NCI-H1417 treated with DMSO at 0.1 percent for 48 hours (cell line): ENCODE measurements at places on chromosomes 3 and 15.

DNA sequence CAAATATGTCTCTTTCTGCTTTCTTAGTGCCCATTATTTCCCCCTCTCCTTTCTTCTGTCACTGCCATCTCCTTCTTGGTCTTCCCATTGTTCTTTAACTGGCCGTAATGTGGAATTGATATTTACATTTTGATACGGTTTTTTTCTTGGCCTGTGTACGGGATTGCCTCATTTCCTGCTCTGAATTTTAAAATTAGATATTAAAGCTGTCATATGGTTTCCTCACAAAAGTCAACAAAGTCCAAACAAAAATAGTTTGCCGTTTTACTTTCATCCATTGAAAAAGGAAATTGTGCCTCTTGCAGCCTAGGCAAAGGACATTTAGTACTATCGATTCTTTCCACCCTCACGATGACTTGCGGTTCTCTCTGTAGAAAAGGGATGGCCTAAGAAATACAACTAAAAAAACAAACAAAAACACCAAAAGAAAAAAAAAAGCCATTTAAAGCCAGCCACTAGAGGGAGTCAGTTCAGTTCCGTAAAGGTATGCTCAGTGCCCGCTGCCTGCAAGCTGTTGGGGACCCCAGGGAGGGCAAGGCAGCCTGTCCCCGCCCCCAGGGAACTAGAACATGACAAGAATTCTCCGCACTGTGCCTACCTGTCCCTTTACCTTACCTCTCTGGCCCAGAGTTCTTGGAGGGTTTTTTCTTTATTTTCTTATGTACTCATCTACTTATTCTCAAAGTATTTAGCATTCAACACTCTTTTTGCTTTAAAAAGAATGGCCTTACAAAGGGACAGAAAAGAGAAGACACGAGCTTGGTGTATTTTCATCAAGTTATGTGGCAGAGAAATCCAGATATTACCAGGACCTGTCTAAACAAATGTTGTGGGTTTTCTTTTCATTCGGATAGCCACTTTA, 30.0 kb upstream of the NR2E3 start:
- DNase-seq, result no peak

DNA sequence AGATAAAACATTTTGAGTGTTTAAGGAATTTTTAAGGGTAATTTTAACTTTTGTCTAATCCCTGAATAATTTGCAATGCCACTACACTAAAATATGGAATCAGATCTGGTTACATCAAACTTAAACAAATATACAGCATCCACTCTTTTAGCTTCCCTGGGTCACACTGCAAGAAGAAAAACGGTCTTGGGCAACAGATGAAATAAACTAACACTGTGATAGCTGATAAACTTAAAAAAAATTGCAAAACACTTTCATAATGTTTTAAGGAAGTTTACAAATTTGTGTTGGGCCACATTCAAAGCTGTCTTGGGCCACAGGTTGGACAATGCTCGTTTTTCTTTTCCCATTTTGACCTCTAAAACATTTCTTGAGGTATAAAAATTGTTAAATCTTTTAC, 34.3 kb downstream of the CCDC66 start:
- no peak for DNase-seq

- DNase-seq, result no peak
Measured at GRCh38 chr3:43185274-43185982, 79.5 kb upstream of the POMGNT2 start.

GRCh38 chr15:85649372-85649771, 145.4 kb downstream of the KLHL25 start:
- DNase-seq, result no peak

- DNase-seq, result no peak
Measured at GRCh38 chr3:184261854-184262763, 756 bp upstream of the CAMK2N2 start.

DNA sequence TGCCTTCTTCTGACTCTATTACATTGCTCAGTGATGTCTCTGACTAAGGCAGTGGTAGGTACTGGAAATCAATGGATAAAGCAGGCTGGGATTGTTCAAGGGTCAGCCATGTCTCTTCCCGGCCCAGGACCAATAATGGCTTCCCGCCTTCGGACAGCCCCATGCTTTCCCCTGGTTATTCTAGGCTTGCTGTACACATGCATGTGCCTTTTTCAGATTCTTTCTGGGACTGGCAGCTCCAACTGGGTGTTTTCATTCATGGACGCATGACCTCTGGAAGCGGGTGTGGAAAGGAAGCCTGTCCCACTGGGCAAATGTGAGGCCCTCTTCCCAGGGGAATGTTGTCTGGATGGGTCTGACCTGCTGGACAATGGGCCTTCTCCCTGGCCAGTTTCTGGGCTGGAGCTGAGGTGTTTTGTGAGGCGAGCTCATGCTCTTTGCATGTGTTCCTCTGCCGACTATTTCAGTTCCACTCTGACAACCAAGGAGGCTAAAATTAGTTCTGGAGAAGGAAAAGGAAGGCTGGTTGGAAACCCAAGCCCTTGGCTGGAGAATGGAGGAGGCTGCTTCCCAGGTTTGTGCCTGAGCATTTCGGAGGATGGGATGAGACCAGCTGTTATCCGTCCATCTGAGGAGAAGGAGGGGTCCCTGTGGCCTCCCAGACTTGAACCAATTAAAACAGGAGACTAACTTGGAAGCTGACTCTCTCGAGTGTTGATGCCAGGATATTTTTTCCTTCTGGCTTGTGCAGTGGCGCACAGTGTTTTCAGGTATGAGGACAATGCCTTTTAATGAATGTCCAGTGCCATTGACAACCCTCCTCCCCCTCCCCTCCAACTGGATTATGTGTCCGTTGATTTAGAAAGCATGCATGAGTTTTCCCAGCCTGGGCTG, 6.9 kb downstream of the ACVR2B start:
- DNase-seq, result no peak

DNA sequence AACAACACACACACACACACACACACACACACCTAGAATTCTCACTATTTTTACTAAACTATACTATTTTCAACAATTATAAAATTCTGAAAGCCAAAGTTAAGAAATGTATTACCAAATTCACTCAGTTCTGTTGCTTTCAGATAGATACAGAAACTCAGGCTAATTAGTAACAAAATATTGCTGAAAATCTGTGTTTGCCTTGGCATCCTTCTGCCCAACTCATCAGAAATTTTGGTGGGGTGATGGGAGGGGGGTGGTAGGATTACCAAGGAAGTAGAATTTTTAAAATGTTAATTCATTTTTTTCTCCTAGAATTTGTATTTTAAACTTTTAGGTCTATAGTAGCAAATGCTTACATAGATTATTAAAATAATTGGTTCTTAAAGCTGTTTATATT, 2.7 kb upstream of the CPOX start:
- no peak for DNase-seq

- no peak for DNase-seq
Measured at GRCh38 chr3:173708191-173708590, 310.6 kb downstream of the NLGN1 start.

DNA sequence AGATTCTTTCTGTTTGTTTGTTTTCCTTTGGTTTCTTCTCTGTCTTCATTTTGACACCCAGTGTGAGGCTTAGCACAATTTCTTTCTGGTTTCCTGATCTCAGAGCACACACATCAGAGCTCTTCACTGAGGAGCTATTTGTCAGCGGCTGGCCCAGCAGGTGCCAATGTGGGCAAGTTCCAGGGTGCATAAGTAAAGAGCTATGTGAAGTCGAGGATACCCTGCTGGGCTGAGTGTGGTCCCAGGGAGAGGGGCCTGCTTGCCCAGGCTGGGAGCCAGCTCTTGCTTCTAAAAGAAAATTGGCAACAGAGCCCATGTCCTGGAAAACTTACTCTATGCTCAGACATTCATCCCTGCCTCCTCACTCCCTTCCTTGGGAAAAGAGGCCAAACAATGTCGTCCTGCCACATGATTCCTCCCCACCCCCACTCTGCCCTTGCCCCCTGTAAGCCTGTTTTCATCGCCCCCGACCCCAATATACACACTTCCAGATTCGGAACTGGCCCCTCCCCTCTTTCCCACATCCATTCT, 101.2 kb downstream of the ST8SIA2 start:
- DNase-seq, result no peak

DNA sequence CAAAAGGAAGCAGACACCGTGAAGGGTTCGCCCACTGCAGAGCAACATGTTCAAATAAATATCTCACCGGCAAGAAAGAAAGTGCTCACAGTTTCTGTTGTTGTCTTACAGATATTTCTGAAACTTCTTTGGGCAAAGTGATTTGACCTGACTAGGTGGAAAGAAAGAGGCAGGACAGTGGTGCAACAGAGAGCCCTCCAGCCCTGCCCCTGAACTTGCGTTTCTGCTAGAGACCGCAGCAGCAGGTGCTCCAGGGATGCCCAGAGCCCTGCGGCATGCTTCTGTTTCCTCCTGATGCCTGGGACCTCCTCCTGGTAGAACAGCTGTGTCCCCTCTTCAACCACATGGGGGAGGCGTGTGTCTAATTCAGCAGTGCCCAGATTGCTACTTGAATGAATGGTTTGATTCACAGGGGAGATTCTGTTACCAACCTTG, 123.4 kb downstream of the ATP10A start:
- DNase-seq, result no peak

DNA sequence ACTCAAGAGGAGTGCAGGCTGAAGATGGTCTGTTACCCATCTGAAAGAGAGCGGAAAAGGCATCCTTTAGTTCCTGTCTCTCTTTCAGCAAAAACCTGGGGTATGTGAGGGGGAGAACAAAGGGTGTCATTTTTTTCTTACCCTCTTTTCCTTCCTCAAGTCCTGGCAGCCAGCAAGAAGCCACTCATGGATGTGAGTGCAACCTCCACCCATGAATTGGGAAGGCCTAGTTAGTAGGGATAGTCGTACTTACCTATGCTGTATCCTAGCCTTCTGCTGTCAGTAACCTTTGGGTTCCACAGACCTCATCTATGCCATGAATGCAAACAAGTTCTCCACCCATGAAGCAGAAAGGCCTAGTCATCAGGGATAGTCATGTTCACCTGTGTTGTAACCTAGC, 472.8 kb downstream of the ZIC1 start:
- DNase-seq, result no peak

DNA sequence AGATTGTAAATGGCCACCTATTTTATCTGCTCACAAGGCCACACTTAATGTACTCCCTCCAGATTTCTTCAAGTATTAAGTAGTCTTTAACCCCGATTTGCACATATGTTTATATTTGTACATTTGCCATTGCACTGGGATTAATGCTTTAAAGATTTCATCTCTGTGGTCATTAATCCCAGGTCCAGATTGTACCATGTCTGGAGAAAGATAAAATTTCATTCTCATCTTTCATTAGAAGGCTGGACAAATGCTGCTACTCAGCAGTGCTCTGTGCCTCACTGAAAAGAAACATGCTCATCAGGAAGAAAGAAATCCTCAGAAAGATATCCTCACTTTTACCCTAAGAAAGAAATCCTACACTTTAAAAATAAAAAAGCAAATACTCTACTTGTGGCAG, 62.5 kb upstream of the LRRC3B start:
- no peak for DNase-seq

GRCh38 chr15:42012241-42012640, 8.6 kb downstream of the PLA2G4E start:
- DNase-seq, result no peak

- DNase-seq, result no peak
Measured at GRCh38 chr15:41281236-41281635, 50.2 kb downstream of the CHP1 start.

- no peak for DNase-seq
Measured at GRCh38 chr15:75639191-75639708, 774 bp downstream of the IMP3 start.

DNA sequence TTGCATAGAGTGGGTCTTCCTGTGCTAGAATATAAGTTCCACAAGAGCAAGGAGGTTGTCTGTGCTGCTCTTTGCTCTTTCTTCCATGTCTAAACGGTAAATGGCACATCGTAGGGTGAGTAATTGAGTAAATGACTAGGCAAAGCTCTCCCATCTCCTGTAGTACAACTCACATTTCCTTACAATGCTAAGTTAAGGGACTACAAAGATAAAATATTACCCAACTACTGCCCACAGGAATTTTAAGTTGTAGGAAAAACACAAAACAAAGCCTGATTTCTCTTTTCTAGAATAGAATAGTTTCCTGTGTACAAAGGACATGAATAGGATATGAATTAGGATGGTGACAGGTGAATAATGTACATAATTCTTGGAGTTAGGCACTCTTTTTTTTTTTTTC, 19.9 kb upstream of the LRIG1 start:
- DNase-seq, result no peak

DNA sequence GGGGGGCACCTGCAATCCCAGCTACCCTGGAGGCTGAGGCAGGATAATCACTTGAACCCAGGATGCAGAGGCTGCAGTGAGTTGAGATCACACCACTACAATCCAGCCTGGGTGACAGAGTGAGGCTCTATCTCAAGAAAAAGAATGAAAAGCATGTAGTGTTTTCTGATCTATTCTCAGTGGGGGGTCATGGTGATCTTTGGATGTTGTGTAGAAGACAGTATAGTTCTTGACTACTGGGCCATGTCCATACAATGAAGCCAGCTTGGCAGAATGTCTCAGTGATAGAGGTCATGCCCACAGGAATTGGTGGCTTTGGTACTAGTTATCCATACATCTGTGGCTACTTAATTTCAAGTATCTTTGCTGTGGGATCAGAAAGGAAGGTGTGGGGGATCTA, 26.8 kb upstream of the NANOGP8 start:
- DNase-seq, result no peak

- DNase-seq, result no peak
Measured at GRCh38 chr3:170999737-171000242, 26.7 kb downstream of the SLC2A2 start.

DNA sequence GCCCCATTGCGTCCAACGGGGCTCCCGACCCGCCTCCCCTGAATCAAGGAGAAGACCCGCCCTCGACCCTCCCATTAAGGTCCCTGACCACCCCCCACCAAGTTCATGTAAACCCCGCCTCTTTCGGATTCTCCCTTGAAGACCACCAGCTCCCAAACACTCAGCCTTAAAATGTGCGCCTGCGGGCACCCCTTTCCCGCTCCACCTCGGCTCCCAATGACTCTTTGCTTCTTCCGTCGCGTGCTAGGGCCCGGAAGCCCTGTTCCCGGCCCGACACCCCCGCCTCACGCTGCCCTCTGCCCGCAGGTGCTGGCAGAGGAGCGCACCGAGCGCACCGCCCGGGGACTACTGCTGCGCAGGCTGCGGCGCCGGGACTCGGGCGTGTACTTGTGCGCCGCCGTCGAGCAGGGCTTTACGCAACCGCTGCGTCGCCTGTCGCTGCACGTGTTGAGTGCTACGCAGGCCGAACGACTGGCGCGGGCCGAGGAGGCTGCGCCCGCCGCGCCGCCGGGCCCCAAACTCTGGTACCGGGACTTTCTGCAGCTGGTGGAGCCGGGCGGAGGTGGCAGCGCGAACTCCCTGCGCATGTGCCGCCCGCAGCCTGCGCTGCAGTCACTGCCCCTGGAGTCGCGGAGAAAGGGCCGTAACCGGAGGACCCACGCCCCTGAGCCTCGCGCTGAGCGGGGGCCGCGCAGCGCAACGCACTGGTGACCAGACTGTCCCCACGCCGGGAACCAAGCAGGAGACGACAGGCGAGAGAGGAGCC, 2.7 kb upstream of the LSMEM2 start:
- no peak for DNase-seq

- DNase-seq, result no peak
Measured at GRCh38 chr15:45197512-45197911, 9.7 kb upstream of the SHF start.

- no peak for DNase-seq
Measured at GRCh38 chr15:29432191-29433049, 162.8 kb upstream of the NSMCE3 start.
